ENCODE measurements at places on chromosomes 5 and 9. TPM values are rescaled to one million over a fixed set of nuclear protein-coding genes. Genes with fewer than 3 reads are reported as not detected.

Gene CCNJL
- 0.13 TPM for total RNA-seq

Gene CCL28
- 15.7 TPM for total RNA-seq

Gene PRELID2
- total RNA-seq = 25.6 TPM

Gene TAS2R1
- total RNA-seq = not detected

Gene CAMK4
- total RNA-seq = 0.11 TPM

Gene HSPA5
- total RNA-seq = 147 TPM

Gene PTBP3
- 50.8 TPM for total RNA-seq

Gene SPOCK1
- total RNA-seq = 172 TPM

Gene PLPPR1
- not detected for total RNA-seq

Measured in articular chondrocyte of knee joint (primary cell).